Central memory CD4-positive, alpha-beta T cell (primary cell): ENCODE measurements at places on chromosomes 6 and 20.

- DNase-seq: no peak
Measured at GRCh38 chr20:46235077-46235476, 73.2 kb downstream of the CDH22 start.

DNA sequence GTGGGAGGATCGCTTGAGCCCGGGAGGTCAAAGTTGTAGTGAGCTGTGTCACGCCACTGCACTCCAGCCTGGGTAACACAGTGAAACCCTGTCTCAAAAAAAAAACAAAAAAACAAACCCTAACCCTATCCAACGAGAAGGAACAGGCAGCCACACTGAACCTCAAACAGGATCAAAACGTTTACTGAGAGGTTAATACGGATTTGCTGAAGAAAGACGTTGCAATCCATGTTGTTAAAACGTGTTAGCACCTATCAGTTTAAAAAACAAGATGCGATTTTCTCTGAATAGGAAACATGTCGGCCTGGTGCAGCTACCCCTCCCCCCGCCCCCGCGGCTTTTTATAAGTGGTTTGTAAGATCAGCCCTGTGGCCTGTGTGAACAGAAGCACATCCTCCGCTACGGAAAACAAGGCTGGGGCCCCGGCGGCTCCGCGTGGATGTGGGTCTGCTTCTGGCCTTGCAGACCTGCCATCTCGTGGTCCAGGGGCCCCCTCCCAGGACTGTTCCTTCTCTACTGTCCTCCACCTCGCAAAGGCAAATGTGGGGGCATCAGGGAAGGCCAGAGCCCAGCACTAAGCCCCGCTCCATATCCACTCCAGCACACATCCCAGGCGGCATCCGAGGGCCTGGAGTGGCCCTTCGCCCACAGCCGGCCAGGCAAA is 11.4 kb downstream of the SLC2A4RG start:
- DNase-seq: peak; percentile 66

GRCh38 chr6:82775361-82775760 is 290.3 kb downstream of the UBE3D start:
- no peak for DNase-seq

- DNase-seq: no peak
Measured at GRCh38 chr6:15401769-15402250, 155.9 kb downstream of the JARID2 start.

DNA sequence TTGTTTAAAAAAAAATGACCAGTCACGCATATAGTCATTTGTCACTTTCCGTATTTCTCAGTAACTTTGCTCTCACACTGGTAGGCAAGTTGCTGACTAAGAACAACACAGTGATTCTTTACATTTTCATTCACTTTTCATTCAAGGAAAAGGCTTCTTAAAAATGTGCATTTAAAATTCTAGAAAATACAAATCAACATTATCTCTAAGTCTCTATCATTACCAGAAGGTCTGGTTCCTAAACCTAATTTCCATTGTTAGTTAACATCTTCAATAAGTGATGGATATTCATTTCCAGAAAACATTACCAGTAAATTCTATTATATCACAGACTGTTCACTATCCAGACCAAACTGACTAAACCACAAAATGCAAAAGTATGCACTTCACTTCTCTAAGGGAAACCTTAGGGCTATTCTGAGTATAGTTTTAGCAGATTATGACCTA is 115.3 kb downstream of the AHI1 start:
- no peak for DNase-seq

GRCh38 chr20:47334022-47334551 is 22.4 kb downstream of the ZMYND8 start:
- no peak for DNase-seq
